Breast epithelium (tissue), 4 donors: ENCODE measurements at places on chromosomes 3 and 15. TPM values are rescaled to one million over a fixed set of nuclear protein-coding genes. Genes with fewer than 3 reads are reported as not detected.

- DNase-seq, result no peak
Measured at GRCh38 chr3:117285737-117286136, 576.2 kb downstream of the TUSC7 start.

- no peak for DNase-seq
Measured at GRCh38 chr3:88147261-88147660, 2.5 kb upstream of the C3orf38 start.

The ATP10A gene
- total RNA-seq, result 6.4 TPM

The THSD4 gene
- total RNA-seq, result 41.3 TPM

- DNase-seq, result no peak
Measured at GRCh38 chr15:46815240-46815639, 902.1 kb upstream of the SEMA6D start.

GRCh38 chr15:39979606-39980005 lies 45.7 kb downstream of the EIF2AK4 start:
- DNase-seq, result no peak

- DNase-seq, result no peak
Measured at GRCh38 chr3:127849368-127849767, 27.1 kb upstream of the MGLL start.

DNA sequence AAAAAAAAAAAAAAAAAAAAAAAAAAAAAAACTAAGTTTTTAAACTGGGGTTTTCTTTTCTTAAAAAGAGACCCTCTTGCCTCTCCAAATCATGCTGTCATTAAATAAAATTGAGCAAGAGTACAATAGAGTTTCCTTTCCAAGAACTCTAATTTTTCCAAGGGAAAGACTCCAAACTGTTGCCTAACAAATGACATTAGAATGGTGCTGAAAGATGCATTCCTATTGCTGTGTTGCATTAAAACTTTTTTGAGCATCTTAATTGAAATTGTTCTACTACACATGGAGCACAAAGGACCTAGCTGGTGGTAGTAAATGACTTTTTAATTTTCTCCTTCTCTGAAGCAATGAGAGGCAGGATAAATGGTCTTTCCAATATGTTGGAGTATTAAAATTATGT lies 469.1 kb upstream of the ARHGEF26 start:
- no peak for DNase-seq

GRCh38 chr3:58408906-58409305 lies 24.7 kb downstream of the PDHB start:
- DNase-seq, result no peak

The MAP6D1 gene
- 0.33 TPM for total RNA-seq

DNA sequence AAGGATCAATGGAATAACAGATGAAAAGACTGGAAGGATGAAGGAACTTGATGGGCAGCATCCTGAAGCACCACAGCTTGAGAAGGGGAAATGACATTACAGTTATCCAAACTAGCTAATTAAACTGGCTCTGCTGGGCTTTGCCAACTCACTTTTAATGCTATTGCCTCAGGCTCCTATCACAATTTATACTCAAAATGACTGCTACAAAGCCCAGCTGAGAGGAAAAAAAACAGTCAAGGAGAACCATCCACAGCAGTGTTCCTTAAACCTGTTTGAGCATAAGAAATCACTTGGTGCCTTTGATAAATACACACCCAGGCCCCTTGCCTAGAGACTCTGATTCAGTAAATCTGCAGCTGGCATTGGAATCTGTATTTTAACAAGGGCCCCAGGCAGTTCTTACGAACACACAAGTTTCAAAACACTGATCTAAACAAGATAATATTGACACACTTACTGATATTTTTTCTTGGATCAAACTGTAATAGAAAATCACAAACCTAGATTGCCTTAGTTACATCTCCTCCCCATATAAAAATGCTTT lies 85.8 kb downstream of the MB21D2 start:
- DNase-seq, result no peak

The SPPL2A gene
- total RNA-seq, result 84.6 TPM

The CEP19 gene
- total RNA-seq, result 2.6 TPM

GRCh38 chr3:126414961-126415660 lies 20.4 kb downstream of the CFAP100 start:
- no peak for DNase-seq

GRCh38 chr3:277873-278272 lies 81.3 kb downstream of the CHL1 start:
- DNase-seq, result no peak

The TUSC7 gene
- total RNA-seq, result not detected

The COPB2 gene
- 76.5 TPM for total RNA-seq

GRCh38 chr3:115615001-115615814 lies 8.1 kb upstream of the GAP43 start:
- DNase-seq, result no peak

The GOLGA8O gene
- total RNA-seq, result not detected

- DNase-seq, result no peak
Measured at GRCh38 chr3:38717355-38718240, 68.1 kb upstream of the SCN5A start.

GRCh38 chr3:59234884-59235633 lies 185.2 kb upstream of the CFAP20DC start:
- DNase-seq, result no peak

GRCh38 chr15:53072077-53072476 lies 281.9 kb upstream of the ONECUT1 start:
- DNase-seq, result peak; percentile 52

- DNase-seq, result no peak
Measured at GRCh38 chr3:124942613-124943012, 8.1 kb upstream of the MUC13 start.

GRCh38 chr3:139358841-139359562 lies 15.2 kb downstream of the MRPS22 start:
- no peak for DNase-seq

GRCh38 chr15:40856746-40857145 lies 12.9 kb downstream of the SPINT1 start:
- DNase-seq, result no peak

The NANOGP8 gene
- total RNA-seq, result 1.3 TPM
